ENCODE measurements at places on chromosomes 11 and 22.

GRCh38 chr22:46592390-46592872, 27.8 kb upstream of the GRAMD4 start:
- DNase-seq, result peak; percentile 12

- no peak for DNase-seq
Measured at GRCh38 chr11:123338266-123338800, 91.7 kb upstream of the GRAMD1B start.

DNA sequence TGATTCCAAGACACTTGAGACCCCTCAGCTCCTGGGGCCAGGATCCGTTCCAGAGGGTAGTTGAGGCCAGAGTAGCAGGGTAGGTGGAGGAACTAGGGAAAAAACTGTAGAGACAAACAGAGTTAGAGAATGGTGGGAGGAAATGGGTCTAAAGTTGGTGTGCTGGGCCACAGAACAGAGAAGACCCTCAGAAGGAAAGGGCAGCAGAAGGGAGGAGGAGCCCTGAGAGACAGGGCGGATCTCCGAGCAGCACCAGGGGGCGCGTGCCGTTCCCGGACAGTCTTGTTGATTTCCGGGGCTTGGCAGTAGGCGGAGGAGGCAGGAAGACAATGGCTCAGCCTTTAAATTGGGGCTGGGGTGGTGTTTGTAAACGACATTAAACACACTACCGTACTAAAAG, 2.4 kb upstream of the CECR2 start:
- DNase-seq, result no peak

GRCh38 chr22:29737251-29738117, 17.7 kb downstream of the CABP7 start:
- no peak for DNase-seq

- no peak for DNase-seq
Measured at GRCh38 chr22:19086417-19086816, 35.8 kb downstream of the DGCR2 start.

GRCh38 chr11:72828692-72829101, 14.5 kb downstream of the ATG16L2 start:
- no peak for DNase-seq

- DNase-seq, result peak; percentile 67
Measured at GRCh38 chr11:18527512-18527911, 770 bp upstream of the TSG101 start.

GRCh38 chr22:41380993-41381328, 781 bp upstream of the TEF start:
- no peak for DNase-seq

- DNase-seq, result no peak
Measured at GRCh38 chr11:91299980-91300379, 924.6 kb upstream of the FAT3 start.

DNA sequence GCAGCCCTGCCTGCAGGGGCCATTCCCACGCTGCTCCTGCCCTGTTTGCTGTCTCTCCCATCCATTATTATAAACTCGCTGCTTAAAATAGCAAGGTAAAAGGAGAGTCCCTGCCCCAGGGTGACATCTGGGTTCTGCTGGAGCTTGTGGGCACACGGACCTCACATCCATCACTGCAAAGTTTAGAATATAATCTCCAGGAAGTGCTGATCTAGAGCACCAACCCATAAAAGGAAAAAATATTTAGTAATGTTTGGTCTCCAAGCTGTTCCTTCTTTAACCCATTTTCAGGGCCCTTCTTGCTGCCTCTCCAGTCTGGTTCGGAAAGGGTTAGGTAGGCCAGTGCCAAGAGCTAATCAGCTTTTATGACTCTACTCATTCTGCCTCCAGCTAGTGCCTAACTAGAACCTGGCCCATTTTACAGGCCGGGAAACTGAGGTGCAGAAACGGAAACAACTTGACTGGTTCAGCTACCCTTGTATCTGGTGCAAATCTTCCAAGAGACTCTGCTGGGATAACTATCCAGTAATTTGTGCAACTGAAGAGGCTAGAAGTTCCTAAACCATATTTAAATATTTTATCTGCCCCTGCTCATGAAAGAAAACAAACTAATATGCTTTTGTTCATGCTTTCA, 37.5 kb downstream of the IRAG1 start:
- no peak for DNase-seq

DNA sequence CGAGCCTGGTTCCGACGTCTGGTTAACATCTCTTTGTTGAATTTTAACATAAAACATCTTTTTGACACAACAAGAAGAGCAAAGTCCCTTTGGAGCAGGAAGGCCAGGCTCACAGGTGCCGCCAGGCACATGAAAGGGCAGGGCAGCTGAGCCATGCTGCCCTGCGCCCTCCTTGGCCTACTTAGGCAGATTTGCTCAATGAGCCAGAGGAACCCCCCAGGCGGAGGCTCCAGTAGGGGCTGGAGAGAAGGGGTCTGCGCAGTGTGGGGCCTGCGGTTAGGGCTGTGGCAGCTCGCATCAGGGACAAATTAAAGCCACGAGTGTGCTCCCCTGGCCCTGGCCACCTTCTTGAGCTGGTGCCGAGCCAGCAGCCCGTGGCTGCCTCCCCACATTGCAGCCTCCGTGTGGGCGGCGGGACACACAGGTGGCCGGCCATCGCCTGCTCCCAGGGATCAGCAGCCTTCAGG, 9.9 kb upstream of the SLC22A12 start:
- no peak for DNase-seq

- no peak for DNase-seq
Measured at GRCh38 chr22:40718250-40719204, 39.2 kb downstream of the MCHR1 start.

DNA sequence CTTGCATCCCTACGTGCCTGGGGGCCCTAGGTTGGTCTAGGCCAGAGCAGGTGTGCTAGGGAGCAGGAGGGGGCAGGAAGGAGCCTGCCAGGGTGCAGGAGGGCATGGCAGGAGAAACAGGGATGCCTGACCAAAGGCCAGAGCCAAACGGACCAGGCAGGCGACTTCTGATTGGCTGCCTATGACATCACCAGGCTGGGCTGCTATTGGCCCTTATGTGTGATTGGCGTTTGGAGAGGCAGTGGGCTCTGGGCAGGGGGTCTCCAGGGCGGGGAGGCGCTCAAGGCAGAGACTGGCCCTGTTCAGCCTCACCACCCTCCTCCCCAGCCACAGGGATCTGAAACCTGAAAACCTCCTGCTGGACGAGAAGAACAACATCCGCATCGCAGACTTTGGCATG, 44.4 kb downstream of the MOB2 start:
- DNase-seq, result no peak

GRCh38 chr11:6670202-6670830, 12.8 kb downstream of the MRPL17 start:
- DNase-seq, result no peak

Data from AML-193 (cell line).